ENCODE measurements at places on chromosomes 6 and 20.

DNA sequence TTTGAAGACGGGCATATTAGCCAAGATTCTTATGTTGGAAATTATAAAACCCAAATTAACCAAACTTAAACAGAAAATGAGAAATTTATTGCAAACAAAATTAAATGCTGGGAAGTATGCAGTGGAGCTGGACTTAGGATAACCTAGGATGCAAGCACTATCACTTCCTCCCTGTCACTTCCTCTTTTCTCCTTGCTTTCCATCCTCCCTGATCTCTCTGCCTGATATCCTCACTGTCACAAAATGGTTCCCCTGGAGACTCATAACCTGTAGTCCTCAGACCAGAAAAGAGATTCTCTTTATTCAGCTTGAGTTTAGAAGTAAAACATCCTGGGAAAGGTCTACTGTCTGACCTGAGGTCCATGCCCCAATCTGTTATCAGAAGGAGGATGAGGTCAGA lies 7.4 kb upstream of the KLHL32 start:
- ATAC-seq, result no peak

- ATAC-seq, result peak; percentile 78
Observed at GRCh38 chr6:33147807-33148666, 44.2 kb downstream of the COL11A2 start.

- no peak for ATAC-seq
Observed at GRCh38 chr6:159620947-159621346, 72.1 kb downstream of the SOD2 start.

- ATAC-seq, result peak; percentile 51
Observed at GRCh38 chr6:27139756-27140579, 107.5 kb upstream of the PRSS16 start.

DNA sequence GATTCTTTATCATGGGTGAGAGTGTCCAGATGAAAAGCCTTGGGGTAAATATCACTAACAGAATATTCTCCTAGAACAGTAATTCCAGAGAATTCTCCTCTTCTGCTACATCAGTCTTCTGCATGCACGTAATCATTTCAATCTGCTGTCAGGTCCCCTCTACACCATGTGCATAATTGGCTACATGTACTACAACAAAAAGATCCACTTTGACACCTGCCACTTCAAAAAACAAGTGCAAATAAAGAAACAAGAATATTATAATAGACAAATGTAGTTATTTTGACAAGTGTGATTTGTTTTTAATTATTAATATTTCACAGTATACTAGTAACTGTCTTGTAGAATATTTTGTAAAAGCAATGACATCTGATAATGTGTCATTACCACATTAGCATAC lies 154.2 kb downstream of the SAMD5 start:
- no peak for ATAC-seq

DNA sequence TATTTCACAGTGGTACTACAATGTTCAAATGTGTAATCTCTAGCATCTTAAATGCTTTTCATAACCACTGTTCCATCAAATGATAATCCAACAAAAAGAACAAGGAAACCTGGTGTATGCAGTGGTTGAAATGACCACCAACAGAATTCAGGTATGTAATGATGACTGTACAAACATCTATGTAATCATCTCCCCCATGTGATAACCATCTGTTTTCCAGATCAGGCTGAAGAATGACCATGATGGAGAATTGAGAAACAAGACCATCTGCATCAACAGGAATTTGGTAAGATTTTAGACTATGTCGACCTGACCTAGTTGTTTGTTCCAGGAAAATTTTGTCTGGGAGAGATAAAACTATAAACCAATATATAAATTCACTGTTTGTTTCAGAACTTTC lies 81.3 kb upstream of the ASCC3 start:
- no peak for ATAC-seq

Measured in SK-N-SH treated with all-trans-retinoic acid at 6 μM for 48 hours (cell line).